Right cardiac atrium (tissue), 5 donors: ENCODE measurements at places on chromosomes 1 and 21. TPM values are rescaled to one million over a fixed set of nuclear protein-coding genes. Genes with fewer than 3 reads are reported as not detected.

DNA sequence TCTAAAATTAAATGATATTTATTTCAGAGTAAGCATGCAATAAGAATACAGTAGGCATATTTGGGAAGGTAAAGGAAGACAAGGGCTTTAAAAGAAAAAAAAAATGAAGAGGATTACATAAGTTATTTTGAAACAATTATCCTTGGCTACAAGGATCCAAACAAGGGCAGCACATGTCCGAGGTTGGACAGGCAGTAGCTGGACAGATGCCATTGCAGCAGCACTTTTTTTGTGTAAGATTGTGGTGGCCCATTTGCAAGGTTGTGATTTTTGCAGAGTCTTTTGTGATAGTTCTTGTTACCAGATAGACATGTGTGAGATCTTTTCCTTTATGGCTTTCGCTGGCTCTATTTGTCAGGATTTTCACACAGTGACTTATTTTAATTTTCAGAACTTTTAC, 89.4 kb upstream of the COG2 start:
- no peak for DNase-seq

DNA sequence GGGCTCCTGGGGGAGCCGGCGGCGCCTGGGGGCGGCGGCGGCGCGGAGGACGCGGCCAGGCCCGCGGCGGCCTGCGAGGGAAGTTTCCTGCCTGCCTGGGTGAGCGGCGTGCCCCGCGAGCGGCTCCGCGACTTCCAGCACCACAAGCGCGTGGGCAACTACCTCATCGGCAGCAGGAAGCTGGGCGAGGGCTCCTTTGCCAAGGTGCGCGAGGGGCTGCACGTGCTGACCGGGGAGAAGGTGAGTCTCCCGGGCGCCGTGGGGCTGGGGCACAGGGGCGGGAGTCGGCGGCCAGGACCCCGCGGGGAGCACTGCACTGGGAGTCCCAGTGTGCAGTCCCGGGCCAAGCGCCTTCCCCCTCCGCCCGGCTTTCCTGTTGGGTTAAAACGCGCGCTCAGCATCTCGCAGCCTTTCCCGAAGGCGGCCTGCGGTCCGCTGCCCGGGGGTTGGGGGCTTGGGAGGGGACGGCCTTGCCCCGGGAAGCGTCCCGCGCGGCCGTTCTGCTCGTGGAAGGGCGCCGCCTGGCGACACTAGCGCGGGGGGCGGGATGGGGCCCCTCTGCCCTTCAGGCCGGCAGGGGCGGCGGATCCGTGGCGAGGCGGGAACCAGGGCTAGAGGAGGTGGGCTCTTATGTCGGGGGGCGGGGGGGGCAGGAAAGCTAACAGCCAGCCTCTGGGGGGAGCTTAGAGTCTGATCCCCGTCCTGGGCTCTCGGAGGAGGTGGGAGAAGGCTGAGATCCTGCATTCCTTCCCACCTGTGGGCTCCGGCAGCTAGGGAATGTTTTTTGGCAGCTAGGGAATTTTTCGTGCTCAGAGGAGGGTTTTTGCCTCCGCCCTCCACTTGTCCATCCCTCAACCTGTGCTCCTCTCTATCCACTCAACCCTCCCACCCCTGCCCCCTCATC, 1.1 kb downstream of the HUNK start:
- DNase-seq: peak; percentile 82

Gene DENND1B
- 27.6 TPM for total RNA-seq

DNA sequence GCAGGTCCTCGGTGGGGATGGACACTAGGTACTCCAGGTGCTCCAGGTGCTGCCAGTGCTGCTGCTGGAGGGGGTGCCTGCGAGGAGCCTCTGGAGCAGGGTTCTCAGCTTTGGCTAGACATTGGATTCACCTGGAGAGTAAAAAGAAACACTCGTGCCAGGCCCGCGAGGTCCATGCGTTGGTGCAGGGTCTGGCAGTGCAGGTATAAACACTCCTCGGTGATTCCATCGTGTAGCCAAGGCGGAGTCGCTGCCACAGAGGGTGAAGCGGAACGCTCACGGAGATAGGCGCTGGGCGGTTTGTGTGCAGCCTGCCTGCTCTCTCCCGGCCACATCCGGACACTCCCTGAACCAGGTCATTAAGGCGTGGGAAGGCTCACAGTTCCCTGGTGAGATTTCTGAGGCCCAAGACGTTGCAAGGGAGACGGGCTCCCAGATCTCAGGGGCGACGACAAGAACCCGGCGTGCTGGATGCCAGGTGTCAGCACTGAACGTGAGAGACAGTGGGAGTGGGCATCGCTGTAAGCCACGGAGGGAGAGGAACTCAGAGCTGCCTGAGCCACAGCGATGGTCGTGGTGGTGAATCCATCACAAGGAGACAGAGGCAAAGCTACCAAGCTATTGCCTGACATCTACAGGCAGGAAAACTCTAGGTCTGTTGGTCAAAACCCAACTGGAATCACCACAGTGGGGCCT, 17.2 kb upstream of the SUMO3 start:
- DNase-seq: no peak

Gene GPR89A
- total RNA-seq: 8.9 TPM

DNA sequence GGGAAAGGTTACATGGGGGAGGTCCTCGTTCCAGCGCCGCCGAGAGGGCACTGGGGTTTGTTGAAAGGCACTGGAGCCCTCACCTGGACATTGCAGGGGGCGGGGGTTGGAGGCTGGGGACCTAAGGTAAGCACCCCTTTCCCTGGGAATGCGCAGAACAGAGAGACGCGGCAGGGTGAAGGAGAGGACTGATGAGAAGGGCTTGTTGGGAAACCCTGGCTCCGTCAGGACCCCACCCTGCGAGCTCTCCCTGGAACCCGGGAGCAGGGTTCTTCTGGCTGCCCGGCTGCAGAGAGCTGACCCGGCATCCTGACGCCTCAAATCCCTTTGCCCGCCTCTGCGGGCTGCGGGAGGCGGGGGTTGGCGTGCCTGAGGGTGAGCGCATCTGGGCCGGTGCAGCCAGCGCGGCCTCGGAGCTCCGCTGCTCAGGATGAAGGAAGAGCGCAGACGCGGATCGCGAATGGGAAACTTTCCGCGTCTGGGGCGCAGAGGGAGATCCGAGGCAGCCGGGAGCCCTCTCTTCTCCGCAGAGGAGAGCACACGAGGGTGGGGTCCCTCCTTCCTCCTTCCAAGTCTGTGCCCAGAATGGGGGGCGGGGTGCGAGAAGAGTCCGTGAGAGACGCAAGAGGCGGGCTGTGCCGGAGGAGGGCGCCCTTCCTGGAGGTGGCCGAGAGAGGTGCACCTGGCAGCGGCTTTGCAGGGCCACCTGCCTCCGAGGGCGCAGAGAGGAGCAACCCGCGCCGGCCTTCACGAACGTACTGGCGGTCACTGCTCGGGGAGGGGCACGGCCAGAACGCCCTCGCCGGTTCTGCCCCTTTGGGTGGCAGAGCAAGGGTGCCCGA, 2.4 kb downstream of the IGSF21 start:
- DNase-seq: peak; percentile 82

DNA sequence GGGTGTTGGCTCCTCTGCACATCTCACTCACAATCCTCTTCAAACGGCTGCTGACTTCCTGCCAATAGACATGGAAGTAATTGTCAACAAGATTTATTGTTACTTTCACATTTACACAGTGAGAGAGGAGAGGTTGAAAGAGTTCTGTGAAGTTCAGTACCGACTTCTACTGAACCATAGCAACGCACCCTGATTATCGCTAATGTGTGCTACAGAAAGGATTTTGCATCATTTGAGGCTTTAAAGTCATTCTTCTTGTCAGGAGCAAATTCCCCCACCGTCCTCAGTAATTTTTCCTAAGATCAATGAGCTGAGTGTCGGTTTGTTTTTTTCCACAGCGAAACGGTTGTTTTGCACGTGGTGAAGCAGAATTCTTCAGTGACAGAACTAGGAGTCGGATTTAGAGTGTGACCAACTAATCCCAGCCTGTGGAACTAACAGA, 361.0 kb downstream of the ADGRL2 start:
- no peak for DNase-seq

GRCh38 chr1:119416006-119416640, 1.2 kb downstream of the HSD3B2 start:
- no peak for DNase-seq

- DNase-seq: no peak
Measured at GRCh38 chr1:44284184-44284583, 70.9 kb downstream of the ERI3 start.

Gene TEDDM1
- total RNA-seq: not detected

Gene FAM43B
- total RNA-seq: 3.6 TPM

Gene FCER1G
- total RNA-seq: 40.3 TPM

Gene FNDC7
- not detected for total RNA-seq

Gene KRTAP15-1
- total RNA-seq: not detected

Gene OR6K3
- total RNA-seq: not detected
